Stimulated activated CD4-positive, alpha-beta T cell treated with anti-CD3 and anti-CD28 coated beads, Interleukin-1b, Interleukin-23, amount 100 ng/mL, for 4 hours (primary cell): ENCODE measurements at places on chromosomes 16 and 17.

DNA sequence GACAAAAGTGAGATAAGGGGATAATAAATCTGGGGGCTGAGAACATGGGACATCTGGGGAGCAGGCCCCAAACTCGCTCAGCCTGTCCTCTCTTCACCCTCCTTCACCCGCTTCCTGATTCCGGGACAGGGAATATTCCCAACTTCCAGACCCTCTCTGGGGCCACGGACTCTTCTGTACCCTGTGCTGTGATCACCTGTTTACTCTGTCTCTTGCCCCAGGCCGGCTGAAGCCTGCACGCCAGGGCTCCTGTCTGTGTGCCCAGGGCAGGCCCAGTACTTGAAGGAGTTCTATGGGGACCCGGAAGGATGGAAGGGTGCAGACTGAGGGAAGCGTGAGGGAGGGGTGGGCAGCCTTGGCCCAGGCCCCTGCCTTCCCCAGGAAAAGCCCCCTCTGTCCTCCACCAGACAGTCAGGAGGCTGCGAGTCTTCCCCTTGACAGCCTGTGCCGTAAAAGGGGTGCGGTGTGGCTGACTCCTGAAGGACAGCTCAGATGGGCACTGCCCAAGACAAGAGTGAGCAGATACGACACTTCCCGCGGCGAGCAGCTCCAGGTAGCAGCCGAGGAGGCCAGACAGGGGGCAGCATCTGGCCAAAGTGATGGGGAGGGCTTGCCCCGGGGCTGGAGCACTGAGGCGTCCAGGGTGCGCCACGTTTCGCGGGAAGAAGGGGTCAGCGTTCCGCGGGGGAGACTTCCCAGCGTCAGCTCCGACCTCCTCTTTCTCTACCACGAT lies 1.0 kb upstream of the CCNF start:
- DNase-seq = no peak

DNA sequence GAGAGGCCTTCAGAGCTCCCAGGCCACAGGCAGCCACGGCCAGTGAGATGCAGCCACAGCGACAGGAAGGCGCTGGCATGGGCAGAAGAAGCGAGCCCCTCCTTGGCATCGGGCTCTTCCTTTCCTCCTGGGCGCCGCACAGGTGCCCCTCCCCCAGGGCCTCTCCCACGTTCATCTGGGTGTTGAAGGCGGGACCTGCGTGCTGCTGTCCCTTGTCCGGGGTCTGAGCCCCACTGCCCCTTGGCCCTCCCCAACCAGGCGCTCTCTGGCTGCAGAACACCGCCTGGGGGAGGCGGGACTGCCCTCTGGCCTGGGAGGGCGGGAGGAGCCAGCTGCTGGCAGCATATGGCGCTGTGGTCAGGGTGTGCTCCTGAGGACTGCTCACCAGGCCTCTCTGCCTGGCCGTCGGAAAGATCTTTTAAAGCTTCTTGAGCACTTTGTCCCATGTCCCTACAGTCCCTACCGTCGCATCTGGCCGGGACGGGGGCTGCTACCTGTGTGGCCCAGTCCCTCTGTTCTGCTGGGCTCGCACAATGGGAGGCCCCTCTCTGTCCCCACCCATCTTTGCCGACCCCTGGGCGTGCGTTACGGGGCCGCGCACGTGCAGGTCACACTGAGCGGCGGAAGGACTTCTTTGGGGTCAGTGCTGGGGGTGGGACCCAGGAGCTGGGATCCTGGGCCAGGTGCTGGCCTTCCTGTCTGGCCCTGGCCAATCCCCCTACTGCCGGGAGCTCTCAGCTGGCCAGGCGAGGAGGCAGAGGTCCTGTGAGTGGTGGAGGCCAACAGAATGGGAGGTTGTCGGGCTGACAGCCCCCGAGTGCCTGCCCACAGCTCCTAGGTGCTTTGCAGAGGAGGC lies 1.7 kb downstream of the SLC25A10 start:
- no peak for DNase-seq

DNA sequence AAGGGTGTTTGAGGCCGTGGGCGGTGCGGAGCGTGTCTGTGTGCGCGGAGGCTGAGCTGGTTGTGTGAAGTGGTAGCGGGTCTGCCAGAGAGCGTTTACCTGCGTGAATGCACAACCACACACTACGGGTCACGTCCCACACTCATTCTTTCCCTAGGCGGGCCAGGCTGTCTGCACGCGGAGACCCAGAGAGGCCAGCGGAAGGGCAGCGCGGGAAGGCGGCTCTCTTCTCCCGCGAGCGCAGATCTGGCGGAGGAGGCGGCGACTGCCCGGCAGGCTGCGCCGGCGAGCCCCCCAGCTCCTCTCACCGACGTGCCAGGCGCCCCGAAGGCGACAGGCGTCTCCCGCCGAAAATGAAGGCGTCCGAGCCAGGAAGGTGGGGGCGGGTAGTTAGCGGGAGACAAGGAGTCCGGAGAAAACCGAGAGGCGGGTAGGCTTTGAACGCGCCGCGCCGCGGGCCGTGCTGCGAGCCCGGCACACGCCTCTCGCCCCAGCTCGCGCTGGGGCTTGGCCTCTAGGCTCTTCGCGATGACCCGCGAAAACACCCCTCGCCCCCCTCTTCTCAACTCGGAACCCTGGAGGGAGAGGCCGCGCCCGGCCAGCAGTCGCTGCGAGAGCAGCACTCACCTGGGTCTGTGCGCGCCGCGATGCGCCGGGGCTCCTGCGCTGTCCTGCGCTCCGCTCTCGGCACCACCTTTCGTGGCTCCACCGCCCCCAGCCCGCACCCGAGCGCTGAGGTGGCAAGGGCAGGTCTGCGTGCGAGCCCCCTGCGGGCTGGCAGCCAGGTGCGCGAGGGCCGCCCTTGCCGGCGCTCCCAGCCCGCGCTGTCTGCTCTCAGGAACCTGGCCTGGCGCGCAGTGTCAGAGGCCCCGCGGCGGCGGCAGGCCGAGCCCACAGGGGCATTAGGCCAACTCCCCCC lies 2.0 kb upstream of the FOXF1 start:
- no peak for DNase-seq

DNA sequence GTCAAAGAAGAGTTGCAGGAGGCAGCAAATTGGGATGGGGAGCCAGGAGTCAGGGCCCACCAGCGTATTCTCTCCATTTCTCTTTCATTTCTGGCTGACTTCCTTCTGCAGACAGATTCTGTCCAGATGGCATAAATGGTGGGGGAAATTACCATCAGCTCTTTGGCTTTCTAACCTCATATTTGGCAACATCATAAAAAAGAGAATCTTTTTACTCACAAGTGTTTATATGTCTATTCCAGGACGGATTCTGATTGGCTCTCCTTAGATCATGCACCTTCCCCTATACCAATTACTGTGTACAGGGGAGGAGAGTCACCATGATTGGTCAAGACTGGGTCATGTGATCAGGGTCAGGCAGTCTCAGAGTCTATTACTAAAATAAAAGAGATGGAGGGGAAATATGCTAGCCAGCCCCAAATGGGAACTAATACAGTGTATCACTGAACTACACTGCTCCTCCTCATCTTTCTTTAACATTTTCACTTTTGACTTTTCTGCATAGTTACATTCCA lies 537.1 kb upstream of the EEF2KMT start:
- DNase-seq = no peak

GRCh38 chr16:85347213-85347591 lies 234.9 kb upstream of the CIBAR2 start:
- no peak for DNase-seq

- DNase-seq = no peak
Measured at GRCh38 chr17:68832109-68832802, 122.9 kb downstream of the ABCA8 start.

DNA sequence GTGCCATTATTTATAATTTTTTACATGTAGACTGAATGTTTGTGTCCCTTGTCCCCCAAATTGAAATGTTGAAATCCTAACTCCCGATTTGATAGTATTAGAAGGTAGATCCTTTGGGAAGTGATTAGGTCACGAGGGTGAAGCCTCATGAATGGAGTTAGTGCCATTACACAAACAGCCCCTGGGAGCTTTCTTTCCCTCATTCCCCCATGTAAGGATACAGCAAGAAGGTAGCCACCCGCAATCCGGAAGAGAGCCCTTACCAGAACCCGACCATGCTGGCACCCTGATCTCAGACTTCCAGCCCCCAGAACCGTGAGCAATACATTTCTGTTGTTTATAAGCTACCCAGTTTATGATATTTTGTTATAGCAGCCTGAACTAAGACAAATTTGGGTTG lies 143.2 kb downstream of the NPIPB5 start:
- DNase-seq = no peak

GRCh38 chr16:58028541-58029070 lies 3.1 kb downstream of the MMP15 start:
- DNase-seq = no peak

DNA sequence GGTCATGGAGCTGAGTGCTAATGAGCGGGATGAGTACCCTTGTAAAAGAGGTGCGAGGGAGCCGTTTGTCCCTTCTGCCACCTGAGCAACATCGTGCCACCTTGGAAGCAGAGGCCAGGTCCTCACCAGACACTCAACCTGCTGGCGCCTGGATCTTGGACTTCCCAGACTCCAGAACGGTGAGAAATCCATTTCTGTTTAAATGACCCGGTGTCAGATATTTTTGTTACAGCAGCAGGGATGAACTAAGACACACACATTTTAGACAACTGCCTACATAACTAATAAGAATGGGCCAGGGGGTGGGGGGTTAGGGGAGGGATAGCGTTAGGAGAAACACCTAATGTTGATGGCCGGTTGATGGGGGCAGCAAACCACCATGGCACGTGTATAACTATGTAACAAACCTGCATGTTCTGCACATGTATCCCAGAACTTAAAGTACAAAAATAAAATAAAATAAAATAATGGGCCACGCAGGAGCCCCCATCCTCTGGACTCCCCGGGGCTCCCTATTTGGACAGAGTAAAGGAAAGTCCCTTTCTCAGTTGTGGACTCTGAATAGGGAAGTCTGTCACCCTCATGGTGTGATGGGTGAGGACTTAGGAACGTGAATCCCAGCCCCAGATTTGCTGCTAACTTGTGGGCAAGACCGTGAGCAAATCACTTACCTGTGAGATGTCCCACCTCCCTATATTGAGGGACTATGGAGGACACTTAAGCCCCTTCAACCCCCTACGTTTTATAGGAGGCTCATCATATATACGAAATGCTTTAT lies 60.6 kb upstream of the DNAH17 start:
- DNase-seq = no peak

GRCh38 chr16:64410306-64410705 lies 711.6 kb downstream of the CDH11 start:
- no peak for DNase-seq

DNA sequence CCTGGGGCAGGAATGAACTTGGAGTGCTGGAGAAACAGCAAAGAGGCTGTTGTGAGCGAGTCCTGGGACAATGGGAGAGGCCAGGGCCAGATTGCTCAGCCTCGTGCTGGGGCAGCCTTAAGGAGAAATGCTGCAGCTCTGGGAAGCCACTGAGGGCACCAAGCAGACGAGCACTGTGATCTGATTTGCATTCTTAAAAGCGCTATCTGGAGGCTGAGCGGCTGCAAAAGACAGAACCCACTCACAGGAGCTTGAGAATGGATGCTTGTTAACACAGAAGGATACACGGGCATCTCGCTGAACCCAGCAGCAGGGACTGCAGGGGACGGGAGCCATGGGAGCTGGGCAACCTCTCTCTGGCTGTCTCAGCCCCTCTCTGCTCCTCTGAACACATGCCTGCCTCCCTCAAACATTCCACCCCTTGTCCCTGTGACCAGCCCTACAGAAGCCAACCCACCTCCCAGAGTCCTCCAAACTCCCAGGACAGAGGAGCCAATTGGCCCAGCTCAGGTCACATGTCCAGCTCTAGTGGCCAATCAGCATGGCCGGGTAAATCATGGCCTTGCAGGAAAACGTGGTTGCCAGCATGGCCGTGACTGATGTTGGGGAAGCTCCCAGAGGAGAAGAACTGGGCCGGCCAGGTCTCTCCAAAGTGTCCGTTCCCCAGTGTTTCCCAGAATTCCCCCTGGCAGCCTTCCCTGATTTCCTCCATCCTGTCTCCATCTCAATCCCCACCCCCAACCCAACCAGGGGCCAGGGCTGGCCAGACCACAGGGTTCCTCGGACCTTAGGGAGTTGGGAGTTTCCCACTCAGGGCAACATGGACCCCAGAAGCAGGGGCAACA lies 60.3 kb downstream of the GSG1L start:
- no peak for DNase-seq

GRCh38 chr17:47636273-47637030 lies 13.3 kb upstream of the KPNB1 start:
- no peak for DNase-seq

DNA sequence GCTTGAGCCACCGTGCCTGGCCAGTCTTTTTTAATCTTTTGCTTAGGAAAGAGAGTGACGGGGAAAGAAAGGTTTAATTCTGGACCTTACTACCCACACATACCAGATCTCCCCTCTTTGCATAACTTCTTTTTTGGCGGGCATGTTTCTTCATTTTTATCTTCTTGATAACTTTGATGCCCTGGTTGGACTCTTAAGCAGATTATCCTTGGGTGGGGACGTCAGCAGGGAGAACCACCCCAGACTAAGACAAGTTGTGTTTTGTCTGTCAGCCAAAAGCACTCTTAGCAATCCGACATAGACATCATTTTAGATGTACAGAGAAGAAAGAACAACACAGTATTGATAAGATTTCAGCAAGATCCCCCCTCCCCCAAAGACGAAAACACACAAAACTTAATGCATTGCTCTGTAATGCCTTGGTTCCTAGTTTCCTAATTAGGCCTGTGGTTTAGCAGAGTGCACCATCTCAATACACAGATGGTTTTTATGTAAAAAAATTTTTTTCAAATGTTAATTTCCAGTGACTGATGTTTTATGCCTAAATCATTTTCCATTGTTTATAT lies 99.9 kb downstream of the MSI2 start:
- no peak for DNase-seq

- DNase-seq = no peak
Measured at GRCh38 chr16:626787-627453, 3.9 kb upstream of the WFIKKN1 start.

- peak; percentile 61 for DNase-seq
Measured at GRCh38 chr16:23803591-23804123, 32.1 kb upstream of the PRKCB start.

- DNase-seq = no peak
Measured at GRCh38 chr17:7240375-7240774, 1.1 kb upstream of the PHF23 start.

DNA sequence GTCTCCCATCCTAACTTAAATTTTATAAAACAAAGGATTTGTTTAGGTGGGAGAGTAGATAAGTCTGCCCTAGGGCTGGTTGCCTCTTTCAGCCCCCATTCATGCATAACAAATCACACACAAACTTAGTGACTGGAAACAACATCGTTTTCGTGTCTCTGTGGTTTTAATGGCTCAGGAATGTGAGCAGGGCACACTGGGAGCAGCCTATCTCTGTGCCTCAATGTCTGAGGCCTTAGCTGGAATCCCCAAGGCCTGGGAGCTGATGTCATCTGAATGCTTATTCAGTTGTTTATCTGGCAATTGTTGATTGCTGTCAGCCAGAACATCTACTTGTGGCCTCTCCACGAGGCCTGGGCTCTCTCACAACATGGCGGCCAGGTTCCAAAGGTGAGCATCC lies 101.9 kb upstream of the HSBP1 start:
- no peak for DNase-seq

- no peak for DNase-seq
Measured at GRCh38 chr16:65314627-65315008, 192.8 kb upstream of the CDH11 start.

DNA sequence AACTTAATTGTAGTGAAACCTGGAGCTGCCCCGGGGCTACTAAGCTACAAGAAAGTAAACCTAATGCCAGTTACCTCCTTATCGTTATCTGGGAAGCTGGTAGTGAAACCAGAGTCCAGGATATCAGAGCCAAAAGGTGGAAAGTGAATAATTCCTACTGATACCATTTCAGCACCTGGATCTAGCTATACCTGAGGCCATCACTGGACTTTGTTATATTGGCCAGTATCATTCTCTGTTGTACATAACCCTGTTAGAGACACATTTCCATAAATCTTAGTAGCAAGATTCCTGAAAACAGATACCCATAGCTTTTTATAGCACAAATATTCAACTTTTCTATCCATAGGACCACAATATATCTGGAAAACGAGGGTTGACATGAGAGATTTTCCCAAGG lies 538.0 kb downstream of the GRIN2A start:
- no peak for DNase-seq
